ENCODE measurements at places on chromosomes 4 and X.

- DNase-seq, result no peak
These were observed 25.1 kb upstream of the HS6ST2 start for GRCh38 chrX:132983496-132983895.

- no peak for DNase-seq
These were observed 197.1 kb upstream of the UGT8 start for GRCh38 chr4:114401483-114401882.

DNA sequence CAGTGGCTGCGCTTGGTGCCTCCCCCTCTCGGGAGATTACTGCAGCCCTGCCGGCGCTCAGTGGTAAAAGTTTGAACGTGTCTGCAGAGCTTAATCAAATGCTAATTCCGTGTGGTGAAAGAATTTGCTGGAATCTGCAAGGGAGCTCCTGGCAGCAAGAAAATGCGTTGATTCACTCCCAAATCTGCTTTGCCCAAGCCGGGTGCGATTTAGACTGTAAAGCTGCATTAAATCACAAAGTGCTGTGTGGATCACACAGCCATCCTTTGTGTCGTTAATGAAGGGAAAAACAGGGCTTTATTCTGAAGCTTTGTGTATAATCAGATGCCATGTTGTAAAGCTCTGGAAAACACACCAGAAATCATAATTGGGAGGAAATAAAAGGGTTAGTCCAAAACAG lies 444.1 kb downstream of the BCOR start:
- DNase-seq, result no peak

DNA sequence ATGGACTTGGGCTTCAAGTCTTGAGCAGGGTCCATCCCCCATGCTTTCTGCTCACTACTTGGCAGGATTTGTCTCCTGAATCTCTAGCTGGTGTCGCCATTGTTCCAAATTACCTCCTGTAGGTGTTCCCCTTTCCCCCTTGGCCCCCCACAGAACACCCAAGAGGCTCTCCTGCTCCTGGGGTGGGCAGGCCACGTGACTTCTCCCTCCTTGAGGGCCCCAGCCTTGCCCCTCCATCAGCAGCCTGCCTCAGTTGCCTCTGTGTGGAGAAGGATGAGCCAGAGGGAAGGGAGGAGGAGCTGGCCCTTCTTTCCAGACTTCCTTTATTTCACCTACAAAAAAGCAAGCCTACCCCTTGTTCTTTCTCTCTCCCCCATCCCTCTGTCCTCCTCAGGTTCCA lies 1.8 kb downstream of the GPR78 start:
- no peak for DNase-seq

DNA sequence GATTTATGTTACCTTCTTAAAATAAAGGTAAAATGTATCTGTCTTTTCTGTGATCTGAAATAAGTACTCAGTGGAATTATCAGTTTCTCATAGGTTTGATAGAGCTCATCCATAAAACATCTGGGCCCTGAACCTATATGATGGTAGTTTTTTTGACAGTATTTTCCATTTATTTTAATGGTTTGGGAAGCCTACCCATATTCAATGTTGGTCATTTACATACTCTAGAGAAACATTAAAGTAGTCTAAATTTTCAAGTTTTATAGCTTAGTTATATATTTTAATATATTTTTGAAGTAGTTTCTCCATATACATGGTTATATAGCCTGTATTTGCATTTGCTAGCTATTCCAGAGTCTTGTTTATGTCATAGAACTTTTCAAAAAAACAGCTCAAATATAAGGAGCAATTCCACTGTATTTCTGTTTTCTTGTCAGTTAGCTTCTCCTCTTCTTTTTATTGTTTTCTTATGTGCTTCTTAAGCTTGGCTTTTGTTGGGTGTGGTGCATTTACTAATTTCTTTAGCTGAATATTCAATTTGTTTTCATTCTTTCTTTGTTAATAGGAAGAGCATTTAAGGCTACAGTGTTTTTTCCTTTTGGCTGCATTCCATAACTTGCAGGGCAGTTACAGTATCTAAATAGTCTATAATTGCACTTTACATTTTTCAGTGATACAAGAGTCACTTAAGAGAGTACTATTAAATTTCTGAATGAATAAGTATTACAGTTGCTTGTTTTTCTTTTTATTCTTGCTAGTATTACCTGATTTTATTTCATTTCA lies 181.4 kb downstream of the DKK2 start:
- DNase-seq, result peak; percentile 25

DNA sequence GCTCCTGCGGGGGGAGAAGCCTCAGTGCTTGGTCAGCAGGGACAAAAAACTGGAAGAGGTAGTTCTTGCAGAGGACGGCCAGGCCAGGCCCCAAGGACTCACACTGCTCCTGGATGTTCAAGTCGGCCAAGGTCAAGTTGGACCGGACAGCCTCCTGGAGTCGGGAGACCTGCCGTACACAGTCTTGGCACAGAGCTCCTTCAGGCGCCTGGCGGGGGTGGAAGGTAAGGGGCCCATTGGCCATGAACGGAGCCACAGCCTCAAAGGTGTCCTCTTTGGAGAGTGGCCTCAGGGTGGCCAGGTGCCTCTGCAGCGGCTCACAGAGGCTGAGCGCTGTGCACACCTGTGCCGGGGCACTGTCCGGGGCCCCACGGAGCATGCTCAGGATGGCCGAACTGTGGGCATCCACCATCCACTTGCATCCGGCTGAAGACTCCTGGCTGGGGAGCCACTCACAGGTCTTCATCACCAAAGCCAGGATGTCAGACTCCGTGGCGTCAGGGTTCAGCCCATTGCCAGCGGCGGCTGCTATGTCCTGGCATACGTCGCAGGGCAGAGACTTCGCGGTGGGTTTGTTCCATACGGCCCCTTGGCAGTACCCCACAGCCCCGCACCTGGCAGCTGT lies 477 bp downstream of the PSAPL1 start:
- DNase-seq, result no peak

DNA sequence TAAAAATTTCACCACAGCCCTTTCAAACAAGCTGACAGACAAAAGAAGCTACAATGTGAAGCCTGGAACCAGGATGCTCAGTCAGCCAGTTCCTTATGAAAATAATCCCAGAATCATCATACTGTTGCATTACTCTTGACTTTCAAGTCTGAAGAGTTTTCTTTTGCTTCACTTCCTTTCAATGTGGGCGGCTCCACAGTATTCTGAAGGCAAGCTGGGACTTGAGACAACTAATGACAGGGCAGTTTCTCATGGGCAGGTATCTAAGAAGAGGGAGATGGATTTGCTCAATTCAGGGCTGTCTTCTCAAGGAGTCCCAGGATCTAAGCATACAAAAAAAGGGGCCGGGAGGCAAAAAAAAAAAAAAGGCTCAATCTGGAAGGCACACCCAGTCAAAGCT lies 173.4 kb downstream of the PAPSS1 start:
- no peak for DNase-seq

- peak; percentile 49 for DNase-seq
These were observed 27.6 kb upstream of the INTU start for GRCh38 chr4:127604949-127605709.

DNA sequence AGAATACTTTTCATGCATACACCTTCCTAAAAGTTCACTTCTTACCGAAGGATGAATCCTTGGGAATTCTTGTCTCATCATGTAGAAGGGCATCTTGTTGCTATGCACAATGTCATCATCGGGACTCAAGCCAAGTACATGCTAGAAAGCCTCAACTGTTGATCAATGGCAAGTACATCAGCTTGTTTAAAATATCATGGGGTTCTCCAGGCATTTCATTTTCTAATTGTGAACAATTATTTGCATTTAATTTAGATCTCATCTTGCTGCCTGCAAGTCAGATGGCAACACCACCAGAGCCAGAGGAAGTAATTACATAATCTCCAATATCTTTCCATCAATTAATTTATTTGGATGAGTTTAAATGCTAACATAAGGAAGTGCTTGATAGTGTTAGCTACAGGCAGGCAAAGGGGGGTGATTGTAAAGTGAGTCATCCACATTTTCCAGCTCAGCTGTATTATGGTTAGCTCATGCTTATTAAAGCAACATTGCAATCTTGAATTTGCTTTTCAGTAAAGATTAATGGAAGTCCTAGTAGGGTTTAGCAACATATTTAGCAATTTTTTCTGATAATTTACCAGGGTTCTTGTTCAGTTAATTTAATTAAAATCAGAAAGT lies 356.5 kb downstream of the CBLL2 start:
- peak; percentile 54 for DNase-seq

DNA sequence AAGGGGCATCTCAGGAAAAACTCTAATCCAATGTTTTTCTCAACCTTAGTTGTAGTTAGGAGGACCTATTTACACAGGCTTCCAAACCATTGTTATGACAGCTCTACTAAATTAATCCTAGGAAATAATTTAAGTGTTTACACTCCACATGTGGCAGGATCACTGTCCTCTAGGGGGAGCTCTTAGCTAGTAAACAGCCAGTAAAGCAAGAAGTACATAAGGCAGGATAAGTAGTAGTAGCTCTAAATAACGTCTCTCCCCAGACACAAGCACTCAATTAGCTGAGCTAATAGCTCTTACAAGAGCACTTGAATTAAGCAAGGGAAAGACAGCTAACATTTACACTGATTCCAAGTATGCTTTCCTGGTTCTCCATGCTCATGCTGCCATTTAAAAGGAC lies 37.3 kb downstream of the NUDT11 start:
- DNase-seq, result peak; percentile 1

- DNase-seq, result no peak
These were observed 34.2 kb upstream of the C1GALT1C1 start for GRCh38 chrX:120664081-120664480.

DNA sequence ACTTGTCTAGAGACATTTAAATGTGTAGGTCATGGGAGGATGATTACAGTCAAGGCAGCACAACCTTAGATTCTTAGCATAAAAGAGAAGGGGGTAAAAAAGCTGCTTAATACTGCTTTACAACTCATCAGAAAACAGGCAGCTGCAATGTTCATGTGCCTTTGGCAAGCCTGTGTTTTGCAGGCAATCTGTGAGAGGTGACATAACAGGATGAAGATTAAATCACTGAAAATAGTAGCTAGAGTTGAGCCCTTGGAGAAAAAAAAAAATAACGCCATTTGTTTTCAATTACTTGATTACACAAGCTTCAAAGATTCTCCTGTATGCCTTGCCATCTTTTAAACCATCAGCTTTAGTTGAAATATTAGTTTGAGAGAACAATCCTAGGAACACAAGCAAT lies 847.6 kb upstream of the LCORL start:
- no peak for DNase-seq

DNA sequence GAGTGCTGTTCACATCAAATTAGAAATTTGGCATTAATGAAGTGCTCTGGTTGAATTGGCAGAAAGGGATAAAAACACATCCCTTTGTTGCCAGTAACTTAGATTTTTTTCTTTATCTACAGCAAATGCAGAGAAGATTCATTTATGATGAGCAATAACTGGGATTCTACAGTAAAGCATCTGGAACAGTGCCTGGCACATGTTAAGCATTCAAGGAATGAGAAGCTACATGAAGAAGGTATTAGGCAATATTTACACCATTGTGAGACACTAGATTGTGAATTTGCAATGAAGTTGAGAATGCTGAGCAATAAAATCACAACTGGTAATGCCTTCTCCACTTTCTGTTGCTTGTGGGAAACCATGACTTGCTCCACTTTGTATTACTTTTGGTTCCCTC lies 33.5 kb downstream of the PCDH19 start:
- peak; percentile 86 for DNase-seq

- DNase-seq, result peak; percentile 3
These were observed 223.9 kb upstream of the EPHA5 start for GRCh38 chr4:65893957-65894755.

GRCh38 chr4:139137763-139138162 lies 39.3 kb downstream of the ELF2 start:
- no peak for DNase-seq

DNA sequence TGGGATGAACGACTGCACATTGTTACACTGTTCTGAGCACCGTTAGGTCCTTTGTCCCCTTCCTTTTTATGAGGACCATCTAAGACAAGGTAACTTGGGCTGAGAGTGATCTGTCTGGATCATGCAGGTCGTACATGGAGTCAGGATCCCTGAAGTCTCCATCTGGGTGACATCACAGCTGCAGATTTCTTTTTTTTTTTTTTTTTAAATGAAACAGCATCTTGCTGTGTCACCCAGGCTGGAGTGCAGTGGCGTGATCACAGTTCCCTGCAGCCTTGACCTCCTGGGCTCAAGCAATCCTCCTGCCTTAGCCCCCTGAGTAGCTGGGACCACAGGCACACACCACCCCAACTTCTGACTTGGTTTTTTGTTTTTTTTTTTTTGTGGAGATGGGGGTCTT lies 16.5 kb downstream of the SHROOM2 start:
- DNase-seq, result no peak

GRCh38 chrX:154125391-154126040 lies 18.5 kb upstream of the OPN1LW start:
- DNase-seq, result no peak

DNA sequence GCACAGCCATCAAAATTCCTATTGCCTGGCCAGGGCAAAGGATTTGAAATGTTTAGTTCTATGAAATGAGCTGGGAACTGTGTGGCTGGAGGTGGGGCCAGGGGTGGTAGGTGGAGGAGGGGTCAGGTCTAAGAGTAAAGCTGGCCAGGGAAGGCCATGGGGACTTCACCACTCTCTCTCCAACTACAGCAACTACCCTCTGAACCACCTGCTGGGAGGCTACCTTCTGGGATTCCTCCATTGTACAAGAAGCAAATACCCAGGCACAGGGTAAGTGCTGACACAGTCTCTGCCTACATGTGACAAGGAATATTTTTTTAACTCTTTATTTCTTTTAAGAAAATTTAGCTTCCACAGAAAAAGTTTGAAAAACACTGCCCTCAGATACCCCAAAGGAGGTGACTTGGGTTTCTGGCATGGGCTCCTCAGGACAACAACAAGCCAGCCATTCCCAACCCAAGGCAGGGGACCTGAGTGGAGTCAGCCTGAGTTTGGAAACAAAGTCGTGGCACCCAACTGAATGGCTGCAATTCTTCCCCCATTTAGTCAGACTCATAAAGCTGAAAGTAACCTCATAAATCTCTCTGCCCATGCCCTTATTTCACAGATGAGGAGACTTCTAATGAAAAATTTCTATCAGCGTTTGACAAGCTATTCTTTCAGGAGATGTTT lies 593.8 kb upstream of the DIPK2B start:
- DNase-seq, result no peak

GRCh38 chr4:127055357-127055756 lies 577.4 kb upstream of the INTU start:
- DNase-seq, result peak; percentile 74

DNA sequence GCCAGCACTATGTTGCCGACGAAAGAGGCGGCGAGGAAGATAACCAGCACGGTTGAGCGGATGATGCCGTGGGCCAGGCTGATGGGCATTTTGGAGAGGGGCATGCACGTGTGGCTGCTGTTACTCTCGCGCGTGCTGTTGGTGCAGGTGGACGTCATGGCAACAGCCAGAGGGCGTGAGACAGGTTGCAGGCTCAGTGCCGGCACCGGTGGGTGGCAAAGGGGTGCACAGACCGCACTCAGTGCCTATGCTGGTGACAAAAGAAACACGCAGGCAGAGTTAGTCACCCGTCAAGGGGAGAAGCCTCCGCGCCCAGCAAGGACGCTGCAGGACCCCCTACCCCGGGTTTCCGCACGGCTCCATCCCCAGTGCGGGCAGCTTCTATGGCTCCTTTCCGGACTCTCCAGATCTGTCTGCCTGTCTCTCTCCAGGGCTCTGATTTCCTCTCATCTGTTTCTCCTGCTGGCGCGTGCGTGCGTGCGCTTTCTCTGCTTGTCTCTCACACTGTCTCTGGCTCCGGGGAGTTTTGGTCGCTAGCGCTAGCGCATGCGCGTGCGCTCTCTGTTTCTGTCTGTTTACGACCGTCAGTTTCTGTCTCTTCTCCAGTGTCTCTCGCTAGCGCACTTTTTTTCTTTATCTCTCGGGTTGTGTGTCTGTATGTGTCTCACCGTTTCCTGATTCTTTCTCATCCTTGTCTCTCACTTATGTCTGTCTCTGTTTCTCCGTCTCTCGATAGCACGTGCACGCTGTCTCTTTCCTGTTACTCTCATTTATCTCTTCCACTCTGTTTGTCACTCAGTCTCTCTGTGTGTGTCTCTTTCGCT lies 2.1 kb downstream of the GPR101 start:
- peak; percentile 34 for DNase-seq

Data from fibroblast of upper back skin (primary cell).